Activated CD4-positive, alpha-beta T cell treated with anti-CD3 and anti-CD28 coated beads, Interleukin-2, amount 50 U/mL, for 1 hour (primary cell): ENCODE measurements at places on chromosomes 5 and 9.

DNA sequence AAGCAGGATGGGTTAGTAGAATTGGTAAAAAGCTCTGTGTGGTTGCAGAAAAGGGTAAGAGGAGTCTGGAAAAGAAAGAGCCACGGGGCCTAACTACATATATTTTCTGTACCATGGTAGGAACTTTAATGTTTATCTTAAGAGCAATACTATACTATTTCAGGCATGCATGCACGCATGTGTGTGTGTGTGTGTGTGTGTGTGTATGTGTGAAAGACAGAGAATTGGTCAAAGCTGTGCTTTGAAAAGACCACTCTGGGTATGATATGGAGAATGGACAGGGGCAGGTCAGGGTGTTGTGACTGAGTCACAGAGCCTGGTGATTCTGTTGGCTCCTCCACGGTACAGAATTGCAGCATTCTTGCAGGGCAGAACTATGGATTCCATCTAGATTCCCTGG is 339.3 kb downstream of the SLIT3 start:
- no peak for DNase-seq

GRCh38 chr5:7869474-7870136 is 657 bp downstream of the MTRR start:
- DNase-seq: peak; percentile 10

DNA sequence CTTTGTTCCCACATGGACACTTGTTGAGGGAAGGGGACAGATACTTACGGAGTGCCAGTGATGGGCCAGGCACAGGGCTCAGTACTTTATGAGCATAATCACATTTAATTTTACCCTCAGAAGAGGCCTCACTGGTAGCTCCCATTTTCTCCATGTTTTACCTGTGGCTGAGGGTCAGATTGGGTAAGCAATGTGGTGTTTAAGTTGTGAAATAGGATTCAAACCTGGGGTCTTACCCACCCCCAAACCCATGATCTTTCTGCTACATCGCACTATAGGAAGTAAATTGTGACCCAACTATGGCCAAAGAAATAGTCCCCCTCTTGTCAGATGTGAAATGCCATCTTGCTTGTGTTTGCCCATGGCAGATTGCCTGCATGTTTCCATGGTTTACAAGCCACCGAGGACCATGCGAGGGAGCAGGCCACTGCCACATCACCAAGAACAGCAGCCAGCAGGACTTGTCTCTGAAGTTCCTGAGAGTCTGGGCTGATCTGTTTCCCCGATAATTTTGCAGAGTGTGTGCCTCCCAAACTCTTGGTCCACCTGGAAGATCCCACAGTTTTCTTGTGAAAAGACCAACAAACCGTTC is 95.4 kb downstream of the MACROH2A1 start:
- no peak for DNase-seq

DNA sequence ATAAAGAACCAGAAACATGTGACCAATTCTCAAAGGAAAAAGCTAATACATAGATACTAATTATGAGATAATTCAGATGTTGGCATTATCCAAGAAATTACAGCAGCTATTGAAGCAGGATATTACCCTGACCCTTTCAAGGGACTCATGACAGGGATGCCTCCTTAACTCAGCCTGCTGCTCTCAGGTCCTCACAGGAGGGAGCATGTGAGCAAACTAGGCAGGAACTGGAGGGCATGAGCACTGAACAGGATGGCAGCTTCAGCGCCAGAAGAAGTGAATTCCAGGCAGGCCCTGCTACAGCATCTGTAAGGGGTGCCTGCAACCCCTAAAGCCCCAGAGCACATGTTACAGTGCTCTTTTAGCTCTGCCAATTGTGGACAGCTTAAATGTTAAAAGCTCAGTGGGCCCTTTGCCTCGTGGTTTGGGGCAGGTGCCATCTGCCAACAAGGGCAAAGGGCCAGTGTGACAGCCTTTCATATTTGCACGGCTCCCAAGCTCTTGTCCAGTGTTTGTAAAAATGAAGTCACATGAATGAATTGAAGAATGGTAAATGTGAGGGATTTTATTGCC is 464.7 kb upstream of the COX7C start:
- no peak for DNase-seq

DNA sequence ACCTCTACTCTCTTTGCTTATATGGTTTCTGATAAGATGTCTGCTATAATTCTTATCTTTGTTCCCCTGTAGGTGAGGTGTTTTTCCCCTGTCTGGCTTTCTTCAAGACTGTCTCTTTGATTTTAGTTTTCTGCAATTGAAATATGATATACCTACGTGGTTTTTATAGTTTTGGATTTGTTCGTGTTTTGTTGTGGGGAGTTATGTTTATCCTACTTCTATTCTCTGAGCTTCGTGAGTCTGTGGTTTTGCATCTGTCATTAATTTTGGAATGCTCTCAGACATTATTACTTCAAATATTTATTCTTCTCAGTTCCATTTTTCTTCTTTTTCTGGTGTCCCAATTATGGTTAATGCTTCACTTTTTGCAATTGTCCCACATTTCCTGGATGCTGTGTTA is 521.3 kb downstream of the KCTD16 start:
- no peak for DNase-seq
